ENCODE measurements at places on chromosomes 7 and 10.

GRCh38 chr7:129707910-129708499 lies 96.5 kb downstream of the NRF1 start:
- no peak for DNase-seq

DNA sequence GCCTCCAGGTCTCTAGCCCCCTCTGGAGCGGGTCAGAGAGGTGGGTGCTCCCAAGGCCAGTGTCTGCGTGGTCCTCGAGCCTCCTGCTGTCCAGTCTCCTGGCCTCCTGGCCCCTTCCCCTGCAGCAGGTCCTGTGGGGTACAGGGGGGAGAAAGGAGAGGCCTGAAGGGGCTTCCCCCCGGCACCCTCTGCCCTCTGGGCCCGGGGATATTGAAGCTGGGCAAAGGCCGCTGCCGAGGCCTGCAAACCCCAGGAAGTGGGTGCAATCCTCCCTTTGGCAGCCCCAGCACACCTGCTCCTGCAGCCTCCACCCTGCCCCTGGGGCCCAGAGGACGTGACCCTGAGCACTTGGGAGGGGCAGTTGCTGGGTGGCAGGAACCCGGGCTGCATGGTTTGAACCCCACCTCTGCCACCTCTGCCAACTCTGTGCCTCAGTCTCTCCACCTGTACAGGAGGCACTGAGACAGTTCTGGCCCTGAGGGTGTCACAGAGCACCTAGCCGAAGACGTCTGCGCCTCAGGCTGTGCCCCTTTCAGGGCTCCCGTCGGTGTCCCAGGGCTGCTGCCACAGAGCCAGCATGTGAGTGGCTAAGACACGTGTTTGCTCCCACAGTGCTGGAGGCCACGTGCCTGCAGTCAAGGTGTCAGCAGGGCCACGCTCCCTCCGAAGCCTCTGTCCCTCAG lies 59.1 kb upstream of the INPP5A start:
- DNase-seq: no peak

DNA sequence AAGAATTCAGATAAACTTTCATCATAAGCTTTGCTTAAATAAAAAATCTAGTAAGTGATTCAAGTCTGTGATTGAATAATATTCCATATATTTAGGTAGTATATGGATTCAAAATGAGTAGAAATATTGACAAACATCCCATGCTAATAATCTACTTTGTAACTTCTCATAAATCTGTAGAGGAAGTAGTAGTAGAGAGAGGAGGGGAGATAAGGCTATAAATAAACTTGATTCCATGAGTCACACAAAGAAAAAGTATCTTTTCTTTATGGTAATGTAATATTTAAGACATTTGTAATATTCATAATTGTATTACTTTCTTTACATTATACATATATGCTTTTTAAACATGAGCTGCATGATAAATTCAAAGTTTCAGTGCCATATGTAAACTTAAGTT lies 25.6 kb upstream of the CD36 start:
- DNase-seq: no peak

DNA sequence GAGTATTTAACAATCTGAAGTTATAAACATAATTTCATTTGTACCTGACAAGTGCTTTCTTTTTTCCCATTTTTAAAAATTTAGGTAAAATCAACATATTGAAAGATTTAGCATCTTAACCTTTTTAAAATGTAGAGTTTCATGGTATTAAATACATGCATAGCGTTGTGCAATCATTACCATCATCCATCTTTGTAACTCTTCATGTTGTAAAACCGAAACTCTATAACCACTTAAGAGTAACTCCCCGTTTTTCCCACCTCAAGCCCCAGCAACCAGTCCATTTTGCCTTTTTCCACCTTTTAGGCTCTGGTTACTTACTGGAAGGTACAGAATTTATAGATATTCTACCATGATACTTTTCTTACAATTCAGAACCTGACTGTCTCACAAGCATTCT lies 892.5 kb downstream of the DNAJB9 start:
- no peak for DNase-seq

GRCh38 chr10:101063548-101064414 lies 2.0 kb downstream of the KAZALD1 start:
- no peak for DNase-seq

DNA sequence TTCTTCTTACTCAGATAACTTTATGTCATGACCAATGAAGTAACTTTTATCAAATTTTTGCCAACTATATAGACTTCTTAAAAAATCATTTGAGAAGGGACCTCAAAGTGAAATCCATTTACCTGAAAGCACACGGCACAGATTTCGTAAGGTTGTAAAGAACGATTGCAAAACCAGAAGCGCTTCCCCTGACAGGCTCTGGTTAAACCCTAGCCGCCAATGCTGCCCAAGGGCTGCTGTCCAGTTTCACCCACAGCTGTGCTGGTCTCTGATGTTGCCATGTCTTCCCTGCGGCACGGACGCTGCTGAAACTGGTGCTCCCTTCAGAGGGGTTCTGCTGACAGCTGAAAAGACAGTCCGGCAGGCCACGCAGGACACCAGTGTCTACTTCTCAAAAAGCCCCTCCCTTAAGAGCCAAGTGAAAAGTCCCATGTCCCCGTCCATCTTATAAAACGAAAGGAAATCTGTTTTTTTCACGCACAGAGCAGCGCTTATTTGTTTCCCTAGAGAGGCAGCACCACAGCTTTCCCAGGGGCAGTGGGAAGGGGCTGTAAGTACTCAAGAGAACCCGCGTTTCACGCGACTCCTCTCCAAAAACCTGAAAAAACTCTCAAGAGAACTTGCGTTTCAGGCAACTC lies 32.5 kb downstream of the GNA12 start:
- no peak for DNase-seq
